SJCRH30 (cell line): ENCODE measurements at places on chromosomes 7 and 10. TPM values are rescaled to one million over a fixed set of nuclear protein-coding genes. Genes with fewer than 3 reads are reported as not detected.

- H3K27ac ChIP-seq: no peak overlapping the region; the same call in 1 of the 2 replicates
- H3K4me1 ChIP-seq: peaks cover 28% of the 10 kb centered on the region; the same call in 1 of the 2 replicates
- H3K36me3 ChIP-seq: no peaks in the 10 kb centered on the region
These were observed 72.3 kb upstream of the SEM1 start for GRCh38 chr7:96781919-96782318.

DNA sequence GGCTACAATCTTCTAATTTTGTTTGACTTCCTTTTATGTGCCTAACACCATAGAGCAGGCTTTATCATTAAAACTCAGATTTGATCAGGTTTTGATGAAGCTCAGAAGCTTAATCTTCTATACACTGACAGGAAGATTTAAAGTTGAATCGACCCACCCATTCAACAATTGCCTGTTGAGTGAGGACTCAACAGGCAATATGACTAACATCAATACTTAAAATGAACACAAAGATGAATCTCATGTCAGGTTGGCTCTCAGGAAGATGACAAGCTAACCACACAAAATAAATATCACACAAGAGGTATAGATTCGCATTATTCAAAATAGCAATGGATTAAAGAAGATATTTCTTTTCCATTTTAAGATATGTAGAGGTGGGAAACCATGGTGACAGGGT is 36.7 kb upstream of the SNX13 start:
- no peak for DNase-seq
- H3K4me3 ChIP-seq: no peak overlapping the region
- H3K27me3 ChIP-seq: no peaks in the 10 kb centered on the region
- H3K4me1 ChIP-seq: no peaks in the 10 kb centered on the region

The STRIP2 gene
- 11.4 and 16.7 TPM in 2 replicates for total RNA-seq

The SORCS1 gene
- 44.1 and 48.9 TPM in 2 replicates for total RNA-seq

The SRRM3 gene
- 0.43 and 0.51 TPM in 2 replicates for total RNA-seq

The HOXA1 gene
- 6.8 and 7.3 TPM in 2 replicates for total RNA-seq

GRCh38 chr7:18189500-18190126 is 162.0 kb upstream of the PRPS1L1 start:
- no peak overlapping the region for H3K27ac ChIP-seq
- no peak for DNase-seq
- no peaks in the 10 kb centered on the region for H3K4me1 ChIP-seq

The CDK1 gene
- total RNA-seq: 178 and 209 TPM in 2 replicates

- H3K36me3 ChIP-seq: no peaks in the 10 kb centered on the region
- no peak overlapping the region for H3K27ac ChIP-seq
- H3K27me3 ChIP-seq: no peaks in the 10 kb centered on the region
- no peaks in the 10 kb centered on the region for H3K4me1 ChIP-seq
These were observed 1.2 kb downstream of the TBXAS1 start for GRCh38 chr7:139830292-139830691.

The SH2D4B gene
- not detected in 2 replicates for total RNA-seq

DNA sequence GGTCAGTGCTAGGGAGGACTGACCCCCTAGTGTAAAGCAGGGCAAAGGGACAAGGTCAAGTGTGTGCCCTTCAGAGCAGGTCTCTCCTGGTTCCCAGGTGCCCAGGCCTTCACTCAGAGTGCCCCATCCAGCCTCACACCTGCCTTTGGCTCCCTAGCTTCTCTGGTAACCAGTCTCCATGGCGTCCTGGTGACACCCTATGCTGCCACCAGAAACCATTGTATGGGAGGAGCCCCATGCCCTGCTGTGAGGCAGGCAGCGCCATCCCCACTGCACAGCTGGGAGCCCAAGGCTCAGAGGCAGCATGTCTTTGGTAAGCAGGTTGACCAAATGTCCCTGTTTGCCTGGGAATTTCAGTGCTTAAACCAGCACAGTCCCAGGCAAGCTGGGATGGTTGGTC is 33.1 kb upstream of the HMX3 start:
- no peaks in the 10 kb centered on the region for H3K27me3 ChIP-seq
- no peak overlapping the region for H3K4me3 ChIP-seq
- no peaks in the 10 kb centered on the region for H3K4me1 ChIP-seq
- H3K36me3 ChIP-seq: no peaks in the 10 kb centered on the region

The PRSS2 gene
- total RNA-seq: not detected in 2 replicates

- no peaks in the 10 kb centered on the region for H3K27me3 ChIP-seq
- no peaks in the 10 kb centered on the region for H3K36me3 ChIP-seq
- H3K27ac ChIP-seq: no peak overlapping the region
- peaks cover 37% of the 10 kb centered on the region for H3K4me1 ChIP-seq
These were observed 46.4 kb downstream of the CSTF2T start for GRCh38 chr10:51653025-51653424.

The FFAR4 gene
- not detected in 2 replicates for total RNA-seq

DNA sequence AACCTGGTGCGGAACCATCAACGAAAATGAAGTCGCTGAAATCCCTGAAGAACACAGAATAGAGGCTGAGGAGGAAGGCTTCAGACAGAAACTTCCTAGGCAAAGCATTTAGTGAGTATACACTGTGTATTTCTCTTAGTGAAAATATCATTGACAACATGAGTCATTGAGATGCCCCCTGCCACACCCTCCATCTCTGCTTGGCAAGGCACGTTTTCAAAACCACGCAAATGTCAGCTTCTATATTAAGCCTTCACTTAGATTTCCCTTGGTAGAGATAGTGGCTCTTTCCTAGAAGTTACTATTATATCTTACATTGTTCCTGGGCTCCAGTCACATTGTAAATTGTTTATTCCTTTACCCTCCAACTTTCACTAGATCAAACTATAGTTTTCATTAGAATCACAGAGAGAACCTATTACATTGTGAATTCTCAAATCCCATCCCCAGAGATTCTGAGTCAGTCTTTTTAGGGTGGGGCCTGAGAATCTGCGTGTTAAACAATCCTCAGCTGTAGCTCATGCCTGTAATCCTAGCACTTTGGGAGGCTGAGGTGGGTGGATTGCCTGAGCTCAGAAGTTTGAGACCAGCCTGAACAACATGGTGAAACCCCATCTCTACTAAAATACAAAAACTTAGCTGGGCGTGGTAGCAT is 4.6 kb upstream of the SKAP2 start:
- H3K4me1 ChIP-seq: peaks cover 10% of the 10 kb centered on the region; the same call in 1 of the 2 replicates
- H3K4me3 ChIP-seq: no peak overlapping the region
- no peak overlapping the region for H3K27ac ChIP-seq

DNA sequence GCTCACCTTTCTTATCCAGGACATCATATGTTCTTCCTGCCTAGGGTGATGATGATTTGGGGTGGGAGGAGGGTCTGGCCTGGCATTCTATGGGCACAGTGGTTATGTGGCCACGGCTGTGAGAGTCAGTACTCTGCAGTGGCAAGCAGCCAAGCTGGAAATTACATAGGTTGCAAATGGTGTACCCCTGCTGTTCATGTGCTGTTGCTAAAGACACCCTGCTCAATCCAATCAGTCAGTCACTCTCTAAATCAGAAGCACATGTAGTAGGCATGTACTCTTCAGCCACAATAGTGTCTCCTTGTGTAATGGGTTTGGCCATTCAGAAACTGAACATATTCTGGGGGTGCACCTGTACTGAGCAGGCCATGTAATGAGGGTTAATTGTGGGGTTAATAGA is 449.1 kb upstream of the ANKRD30A start:
- no peaks in the 10 kb centered on the region for H3K27me3 ChIP-seq
- no peaks in the 10 kb centered on the region for H3K36me3 ChIP-seq
- H3K27ac ChIP-seq: no peak overlapping the region
- H3K4me3 ChIP-seq: no peak overlapping the region
- no peak for DNase-seq

GRCh38 chr7:124462249-124462648 is 303.3 kb downstream of the GPR37 start:
- H3K4me3 ChIP-seq: no peak overlapping the region
- H3K27ac ChIP-seq: no peak overlapping the region
- no peaks in the 10 kb centered on the region for H3K36me3 ChIP-seq
- no peaks in the 10 kb centered on the region for H3K4me1 ChIP-seq
